HFFc6 (cell line): ENCODE measurements at places on chromosomes 6 and 20. TPM values are rescaled to one million over a fixed set of nuclear protein-coding genes. Genes with fewer than 3 reads are reported as not detected.

SLC32A1 gene
- total RNA-seq = not detected in 3 replicates

RBL1 gene
- total RNA-seq = 5.9 to 13.4 TPM (median 13.3 TPM) in 3 replicates

BCAS1 gene
- total RNA-seq = 0.07 TPM in 1 of 3 replicates, not detected in the others

ALDH8A1 gene
- 0.19 TPM in 1 of 3 replicates, not detected in the others for total RNA-seq

NRSN1 gene
- total RNA-seq = not detected in 3 replicates

HSPA12B gene
- total RNA-seq = not detected in 3 replicates

WFDC11 gene
- not detected in 3 replicates for total RNA-seq

F13A1 gene
- total RNA-seq = 0.06 TPM in 1 of 2 replicates, not detected in the other

PPIL6 gene
- 0.32 to 0.41 TPM (median 0.33 TPM) in 3 replicates for total RNA-seq

COL12A1 gene
- 205 and 268 TPM in 2 replicates for total RNA-seq

SMIM26 gene
- total RNA-seq = 68.0 to 69.3 TPM (median 68.5 TPM) in 3 replicates

PBOV1 gene
- total RNA-seq = not detected in 3 replicates

PSORS1C2 gene
- not detected in 3 replicates for total RNA-seq

MOXD1 gene
- total RNA-seq = 94.5 to 174 TPM (median 121 TPM) in 3 replicates

TBXT gene
- not detected in 3 replicates for total RNA-seq

VSTM2L gene
- 0.55 TPM in 1 of 2 replicates, not detected in the other for total RNA-seq

C6orf118 gene
- not detected in 3 replicates for total RNA-seq

RWDD1 gene
- total RNA-seq = 79.4 to 88.2 TPM (median 83.7 TPM) in 3 replicates

BACH2 gene
- not detected in 3 replicates for total RNA-seq

GLP1R gene
- total RNA-seq = not detected in 3 replicates
